ENCODE measurements at places on chromosomes 12 and 14.

GRCh38 chr14:52314595-52315354, 663 bp downstream of the PTGER2 start:
- no peak for DNase-seq

- no peak for DNase-seq
Measured at GRCh38 chr12:99769396-99769980, 121.9 kb downstream of the GARIN6 start.

DNA sequence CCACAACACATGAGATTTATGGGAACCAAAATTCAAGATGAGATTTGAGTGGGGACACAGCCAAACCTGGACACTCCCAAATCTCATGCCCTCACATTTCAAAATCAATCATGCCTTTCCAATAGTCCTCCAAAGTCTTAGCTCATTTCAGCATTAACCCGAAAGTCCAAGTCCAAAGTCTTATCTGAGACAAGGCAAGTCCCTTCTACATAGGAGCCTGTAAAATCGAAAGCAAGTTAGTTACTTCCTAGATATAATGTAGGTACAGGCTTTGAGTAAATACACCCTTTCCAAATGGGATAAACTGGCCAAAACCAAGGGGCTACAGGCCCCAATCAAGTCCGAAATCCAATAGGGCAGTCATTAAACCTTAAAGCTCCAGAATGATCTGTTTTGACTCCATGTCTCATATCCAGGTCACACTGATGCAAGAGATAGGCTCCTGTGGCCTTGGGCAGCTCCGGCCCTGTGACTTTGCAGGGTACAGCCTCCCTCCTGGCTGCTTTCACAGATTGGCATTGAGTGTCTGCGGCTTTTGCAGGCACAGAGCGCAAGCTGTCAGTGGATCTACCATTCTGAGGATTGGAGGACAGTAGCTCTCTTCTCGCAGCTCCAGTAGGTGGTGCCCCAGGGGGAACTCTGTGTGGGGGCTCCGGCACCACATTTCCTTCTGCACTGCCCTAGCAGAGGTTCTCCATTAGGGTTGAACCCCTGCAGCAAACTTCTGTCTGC, 60.1 kb downstream of the LRIG3 start:
- no peak for DNase-seq

- DNase-seq: no peak
Measured at GRCh38 chr14:89371585-89372511, 45.2 kb downstream of the FOXN3 start.

GRCh38 chr12:1199700-1200099, 208.7 kb downstream of the ERC1 start:
- no peak for DNase-seq

GRCh38 chr14:68305738-68306137, 486.2 kb downstream of the RAD51B start:
- DNase-seq: no peak

- DNase-seq: no peak
Measured at GRCh38 chr14:97106166-97106565, 309.0 kb downstream of the VRK1 start.

GRCh38 chr12:26833743-26834490, 923 bp upstream of the ITPR2 start:
- DNase-seq: no peak

DNA sequence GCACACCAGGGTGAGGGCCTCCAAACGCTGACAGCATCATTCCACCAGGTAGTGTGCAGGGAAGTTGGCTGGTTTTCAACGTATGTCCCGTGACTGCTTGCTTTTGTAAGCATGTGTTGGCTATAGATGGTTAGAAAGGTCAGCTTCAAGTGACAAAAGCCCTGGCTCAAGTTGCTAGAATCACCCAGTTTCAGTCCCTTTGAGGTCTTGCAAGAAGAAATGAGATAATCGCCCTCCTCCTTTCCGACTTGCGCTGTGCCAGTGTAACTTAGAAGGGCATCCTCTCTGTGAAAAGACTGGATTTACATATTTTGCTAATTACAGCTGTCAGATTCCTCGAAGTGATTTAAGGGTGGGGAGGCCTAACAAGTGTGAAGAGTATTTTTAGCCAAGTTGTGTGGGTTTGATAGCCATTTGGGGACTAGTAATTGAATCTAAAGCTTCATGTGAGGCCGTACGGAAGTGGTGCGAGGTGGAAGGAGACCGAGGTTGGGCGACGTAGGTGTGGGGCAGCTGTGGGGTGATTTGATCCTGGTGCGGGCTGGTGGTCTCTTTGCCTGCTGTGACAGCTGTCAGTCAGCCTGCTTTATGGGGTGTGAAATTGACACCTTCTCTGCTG, 94.7 kb downstream of the CHST11 start:
- no peak for DNase-seq

DNA sequence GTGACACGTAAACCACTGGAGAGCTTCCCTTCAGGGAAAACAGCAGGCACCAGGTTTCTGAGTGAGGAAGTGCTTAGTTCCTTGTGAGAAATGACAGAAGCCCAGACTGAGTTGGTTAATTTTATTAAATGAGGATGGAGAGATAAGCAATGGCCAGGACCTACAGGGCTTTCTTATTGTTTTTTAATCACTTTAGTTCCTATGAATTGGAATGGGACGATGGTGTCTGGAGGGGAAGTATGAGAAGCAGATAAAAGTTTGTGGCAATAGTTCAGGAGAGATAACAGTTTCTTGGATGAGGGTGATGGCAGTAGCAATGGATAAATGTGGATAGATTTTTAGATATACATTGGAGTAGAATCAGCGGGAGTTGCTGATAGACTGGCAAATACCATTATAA, 86.5 kb upstream of the PTPRR start:
- no peak for DNase-seq

GRCh38 chr14:96037891-96038557, 1.1 kb upstream of the C14orf132 start:
- DNase-seq: no peak

- no peak for DNase-seq
Measured at GRCh38 chr12:22409377-22410164, 75.1 kb upstream of the ST8SIA1 start.

DNA sequence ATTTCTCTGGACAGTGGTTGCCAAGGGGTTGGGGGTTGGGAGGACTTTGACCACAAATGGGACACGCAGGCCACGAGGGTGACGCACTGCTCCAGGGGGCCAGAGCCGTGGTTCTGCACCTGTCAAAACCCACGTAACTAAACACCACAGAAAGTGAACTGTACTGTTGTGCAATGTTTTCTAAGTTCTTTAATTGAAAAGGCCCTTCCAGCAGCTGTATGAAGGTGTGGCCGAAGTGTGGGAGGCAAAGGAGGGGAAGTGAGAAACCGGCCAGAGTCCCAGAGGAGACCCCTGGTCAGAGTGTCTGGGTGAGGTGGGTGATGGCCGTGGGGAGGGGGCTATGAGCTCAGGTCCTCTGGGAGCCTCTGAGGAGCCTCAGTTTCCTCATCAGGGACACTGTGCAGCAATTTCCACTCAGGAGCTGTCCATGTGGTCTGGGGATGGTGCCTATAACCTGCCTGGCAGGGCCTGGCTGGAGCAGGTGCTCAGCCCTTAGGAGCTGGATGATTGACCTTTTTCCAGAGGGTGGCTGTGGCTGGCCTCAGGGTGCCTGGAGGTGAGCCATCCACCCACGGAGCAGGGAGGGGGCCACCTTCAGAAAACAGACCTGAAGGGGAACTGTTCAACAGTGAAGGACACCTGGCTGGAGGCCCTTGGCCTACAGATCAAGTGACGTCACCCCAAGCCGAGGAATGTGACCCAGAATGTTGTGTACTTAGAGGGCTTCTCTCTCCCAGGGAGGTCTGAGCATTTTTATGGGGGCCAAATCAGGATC, 9.8 kb upstream of the BDKRB2 start:
- DNase-seq: no peak

All from GDM1 (cell line).